AG08395 (cell line): ENCODE measurements at places on chromosomes 13 and 19.

GRCh38 chr13:74883834-74884233 lies 598.1 kb downstream of the TBC1D4 start:
- no peak for DNase-seq

DNA sequence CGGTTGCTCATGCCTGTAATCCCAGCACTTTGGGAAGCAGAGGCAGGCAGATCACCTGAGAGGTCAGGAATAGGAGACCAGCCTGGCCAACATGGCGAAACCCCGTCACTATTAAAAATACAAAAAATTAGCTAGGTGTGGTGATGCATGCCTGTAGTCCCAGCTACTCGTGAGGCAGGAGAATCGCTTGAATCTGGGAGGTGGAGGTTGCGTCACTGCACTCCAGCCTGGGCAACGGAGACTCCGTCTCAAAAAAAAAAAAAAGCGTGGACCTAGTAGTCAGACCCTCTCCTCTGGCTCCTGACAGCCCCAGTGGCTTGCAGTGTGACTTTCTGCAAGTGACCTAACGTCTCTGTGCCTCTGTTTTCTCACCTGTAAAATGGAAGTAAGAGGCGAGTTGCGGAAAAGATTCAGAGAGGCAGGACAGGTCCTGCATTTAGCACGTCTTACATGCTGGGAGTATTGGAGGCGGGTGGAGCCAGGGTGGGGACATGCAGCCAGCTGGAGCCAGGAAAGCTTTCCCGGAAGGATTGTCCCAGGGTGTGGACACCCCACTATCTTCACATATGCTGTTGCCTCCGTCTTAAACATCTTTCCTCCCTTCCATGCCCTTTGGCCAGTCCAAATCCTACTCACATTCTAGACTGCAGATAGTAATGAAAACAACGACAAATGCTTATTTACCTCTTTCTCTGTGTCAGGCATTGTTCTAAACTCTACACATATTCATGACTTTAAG lies 2.9 kb downstream of the TUBB4A start:
- DNase-seq: no peak

DNA sequence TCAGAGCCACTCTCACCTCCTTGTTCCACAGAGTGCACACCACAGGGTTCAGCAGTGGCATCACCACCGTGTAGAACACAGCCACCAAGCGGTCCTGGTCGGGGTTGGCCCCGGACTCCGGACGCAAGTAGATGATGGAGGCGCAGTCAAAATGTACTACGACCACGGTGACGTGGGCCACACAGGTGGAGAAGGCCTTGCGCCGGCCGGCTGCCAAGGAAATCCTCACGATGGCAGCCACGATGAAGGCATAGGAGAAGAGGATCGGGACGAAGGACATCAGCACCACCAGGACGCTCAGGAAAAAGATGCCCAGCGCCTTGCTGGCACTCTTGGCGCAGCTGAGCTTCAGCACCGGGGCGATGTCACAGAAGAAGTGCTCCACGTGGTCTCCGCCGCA lies 33.9 kb downstream of the SYDE1 start:
- DNase-seq: no peak

GRCh38 chr19:34838248-34838647 lies 65.2 kb upstream of the ZNF599 start:
- peak; percentile 17 for DNase-seq

- DNase-seq: no peak
Observed at GRCh38 chr13:83732755-83733154, 149.5 kb downstream of the SLITRK1 start.

DNA sequence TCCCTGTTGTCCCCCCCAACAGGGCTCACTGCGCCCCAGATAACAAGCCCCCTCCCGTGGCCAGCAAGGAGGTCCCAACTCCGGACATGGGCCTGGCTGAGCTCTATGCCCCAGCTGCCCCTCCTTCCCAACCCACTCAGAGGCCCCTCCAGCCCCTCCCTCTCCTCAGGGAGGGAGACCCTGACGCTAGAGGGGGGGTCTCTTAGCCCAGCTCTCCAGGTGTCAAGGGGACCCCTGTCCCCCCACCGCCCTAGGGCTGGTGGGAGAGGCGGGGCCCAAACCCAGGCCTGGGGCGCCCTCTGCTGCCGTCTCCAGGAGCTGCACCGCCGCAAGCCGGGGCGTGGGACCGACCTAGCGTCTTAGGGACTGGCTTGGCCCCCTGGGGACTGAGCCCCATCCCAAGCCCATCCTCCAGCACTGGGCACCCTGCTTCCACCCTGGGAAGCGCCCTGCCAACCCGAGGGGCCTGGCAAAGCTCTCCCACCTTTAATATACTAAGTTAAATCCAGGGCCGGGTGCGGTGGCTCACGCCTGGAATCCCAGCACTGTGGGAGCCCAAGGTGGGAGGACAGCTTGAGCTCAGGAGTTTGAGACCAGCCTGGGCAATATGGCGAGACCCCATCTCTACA lies 1.4 kb downstream of the GRIN3B start:
- DNase-seq: peak; percentile 72

DNA sequence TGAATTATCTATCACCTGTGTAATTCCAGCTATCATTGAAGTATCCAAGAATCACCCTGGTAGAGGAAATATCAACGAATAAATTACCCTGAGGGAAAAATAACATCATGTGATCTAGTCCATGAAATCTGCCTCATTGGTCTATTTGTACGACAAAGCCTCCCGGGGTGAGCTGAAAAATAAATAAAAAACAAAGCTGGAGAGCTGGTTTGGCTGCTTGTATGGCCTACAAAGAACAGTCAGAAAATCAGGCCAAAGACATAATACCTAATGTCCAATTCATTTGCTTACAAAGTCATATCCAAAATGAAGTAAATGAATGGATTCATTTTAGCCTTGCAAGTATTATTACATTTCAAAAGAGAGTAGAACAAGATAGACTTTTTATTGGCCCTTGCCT lies 449.9 kb downstream of the KLF12 start:
- no peak for DNase-seq

DNA sequence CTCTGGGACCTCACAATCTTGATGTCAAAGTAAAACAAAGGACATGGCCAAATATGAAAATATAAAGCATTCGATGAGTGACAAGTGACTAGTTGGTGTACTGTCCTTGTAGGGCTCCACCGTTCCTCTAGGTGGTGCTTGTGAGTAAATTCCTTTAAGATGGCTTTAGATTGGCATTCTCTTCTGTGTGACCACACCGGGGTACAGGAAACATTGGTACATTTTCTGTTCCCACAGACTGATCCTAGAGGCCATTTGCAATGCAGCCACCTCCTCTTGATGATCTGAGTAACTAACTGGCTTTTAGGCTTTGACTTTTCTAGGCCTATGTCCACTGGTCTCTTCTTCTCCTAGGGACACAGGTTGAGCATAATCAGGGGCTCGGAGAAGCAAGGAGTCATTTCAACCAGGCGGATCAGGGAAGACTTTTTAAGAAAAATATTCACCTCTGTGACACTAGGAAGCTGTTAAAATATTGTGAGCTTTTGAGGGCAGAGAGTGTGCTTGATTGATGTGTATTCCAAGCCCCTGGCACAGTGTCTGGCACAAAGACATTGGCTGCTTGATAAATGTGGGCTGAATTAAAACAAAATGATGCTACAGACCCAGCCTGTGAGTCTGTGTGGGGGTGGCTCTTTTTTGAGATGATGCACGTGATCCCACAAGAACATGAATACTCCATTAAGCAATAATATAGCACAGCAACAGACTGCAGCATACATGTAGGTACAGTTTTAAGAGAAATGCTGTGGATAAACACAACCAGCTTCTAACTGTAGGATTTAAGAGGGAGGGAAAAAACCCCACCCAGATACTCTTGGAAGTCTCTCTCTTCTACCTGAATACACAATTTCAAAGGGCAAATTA lies 21.0 kb downstream of the EPSTI1 start:
- peak; percentile 49 for DNase-seq

GRCh38 chr19:13092158-13092543 lies 10.5 kb downstream of the LYL1 start:
- DNase-seq: no peak

DNA sequence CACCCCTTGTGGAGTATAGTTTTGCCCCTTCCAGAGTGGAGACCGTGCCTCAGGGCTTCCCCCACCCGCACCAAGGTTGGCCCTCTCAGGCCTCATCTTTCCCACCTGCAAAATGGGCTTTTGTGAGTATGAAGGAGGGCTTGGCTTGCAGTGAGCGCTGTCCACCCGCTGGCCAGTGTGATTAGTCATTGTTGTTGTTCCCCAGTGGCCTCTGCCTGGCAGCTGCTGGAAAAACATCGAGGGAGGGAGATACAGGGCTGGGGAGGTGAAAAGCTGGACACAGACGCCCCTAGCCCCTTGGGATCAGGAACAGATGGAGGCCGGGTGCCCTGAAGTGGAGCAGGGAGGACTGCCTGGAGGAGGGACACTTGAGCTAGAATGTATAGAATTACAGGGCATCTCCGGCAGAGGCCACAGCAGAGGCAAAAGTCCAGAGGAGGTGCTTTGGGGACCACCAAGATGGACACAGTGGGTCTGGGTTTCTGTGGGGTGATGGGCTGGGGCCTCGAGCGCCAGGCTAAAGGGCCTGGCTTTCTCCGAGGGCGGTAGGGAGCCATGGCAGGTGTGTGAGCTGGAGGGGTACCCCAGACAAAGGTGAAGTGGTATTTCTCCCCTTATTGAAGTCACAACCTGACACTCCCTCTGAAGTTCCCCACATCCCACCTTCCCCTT lies 3.9 kb upstream of the IL12RB1 start:
- DNase-seq: no peak

- peak; percentile 25 for DNase-seq
Observed at GRCh38 chr13:33838647-33839046, 20.7 kb downstream of the RFC3 start.

DNA sequence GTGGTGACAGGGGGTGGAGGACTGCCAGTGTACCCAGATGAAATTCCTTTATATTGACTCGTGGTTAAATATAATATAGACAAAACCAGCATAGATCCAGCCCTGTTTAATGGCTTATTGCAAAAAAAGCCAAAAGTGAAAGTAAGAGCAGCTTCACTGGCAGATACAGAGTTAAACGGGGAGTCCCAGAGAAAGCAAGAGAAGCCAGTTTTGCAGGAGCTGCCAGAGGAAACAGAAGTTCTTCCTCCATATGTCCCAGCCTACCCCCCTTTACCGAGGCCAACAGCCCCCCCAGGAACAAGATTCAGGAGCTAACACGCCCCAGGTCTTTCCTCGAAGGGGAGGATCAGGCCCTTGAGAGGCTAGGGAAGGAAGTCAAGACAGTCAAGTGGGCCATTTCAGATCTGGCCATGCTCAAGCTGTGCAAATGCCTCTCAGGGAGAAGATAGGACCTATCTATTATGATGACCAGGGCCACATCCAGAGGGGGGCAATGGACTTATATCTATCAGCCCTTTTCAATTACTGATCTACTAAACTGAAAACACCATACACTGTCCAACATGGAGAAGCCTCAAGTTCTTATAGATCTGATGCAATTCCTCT lies 47.2 kb upstream of the ZNF737 start:
- no peak for DNase-seq

- no peak for DNase-seq
Observed at GRCh38 chr19:20165971-20166592, 932 bp upstream of the ZNF486 start.

- DNase-seq: no peak
Observed at GRCh38 chr13:34591129-34591528, 350.9 kb upstream of the NBEA start.

- DNase-seq: peak; percentile 40
Observed at GRCh38 chr19:13118424-13119193, 545 bp downstream of the NACC1 start.

DNA sequence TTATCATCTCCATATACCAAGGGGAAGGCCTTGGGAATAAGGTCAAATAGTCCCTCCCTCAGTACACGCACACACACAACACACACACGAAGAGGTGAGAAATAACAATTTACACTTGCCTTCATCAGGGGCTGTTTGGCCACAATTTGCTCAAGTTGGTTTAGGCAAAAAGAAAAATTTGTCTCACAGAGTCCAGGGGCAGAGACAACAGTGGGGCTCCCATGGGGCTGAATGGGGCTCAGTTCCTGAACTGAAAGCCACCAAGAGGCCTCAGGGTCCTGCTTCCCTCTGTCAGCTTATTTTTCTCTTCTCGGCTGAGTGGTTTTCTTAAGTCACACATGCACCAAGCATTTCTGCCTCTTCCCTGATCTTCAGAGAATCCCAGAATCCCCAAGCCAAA lies 35.5 kb downstream of the PCDH8 start:
- DNase-seq: no peak

DNA sequence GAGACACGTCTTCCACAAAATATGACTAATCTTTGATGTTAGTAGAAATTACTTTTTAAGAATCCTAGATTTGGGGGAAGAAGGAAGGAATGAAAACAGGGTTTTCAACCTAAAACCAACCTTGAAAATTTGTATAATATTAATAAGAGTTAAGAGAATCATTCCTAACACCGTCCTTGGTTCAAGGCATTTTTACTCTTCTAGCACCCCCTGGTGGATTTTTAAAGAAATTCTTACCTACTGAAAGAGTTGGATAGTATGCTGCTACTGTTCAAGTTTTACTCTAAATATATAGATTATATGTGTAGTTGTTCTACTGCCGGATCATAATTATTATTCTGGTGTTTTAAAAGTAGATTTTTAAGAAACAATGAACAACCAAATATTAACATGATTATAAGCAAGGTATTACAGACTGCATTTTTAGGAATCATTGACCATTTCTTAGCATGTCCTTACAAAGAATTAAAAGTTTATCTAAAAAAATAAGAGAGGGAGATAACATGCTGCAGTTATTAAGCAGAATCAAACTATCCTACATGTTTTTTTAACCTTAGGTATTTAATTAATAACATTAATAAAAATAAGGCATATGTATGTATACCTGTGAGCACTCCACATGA lies 7.4 kb upstream of the SLITRK6 start:
- peak; percentile 2 for DNase-seq

- peak; percentile 67 for DNase-seq
Observed at GRCh38 chr13:51729866-51730553, 74.0 kb downstream of the DHRS12 start.

GRCh38 chr19:17260842-17261325 lies 3.7 kb downstream of the USHBP1 start:
- DNase-seq: peak; percentile 89
